ENCODE measurements at places on chromosomes 11 and 22. TPM values are rescaled to one million over a fixed set of nuclear protein-coding genes. Genes with fewer than 3 reads are reported as not detected.
A peak's percentile ranks its signal among the peaks of the same experiment; 100 is the strongest.

GRCh38 chr11:35723493-35723892 is 60.9 kb downstream of the TRIM44 start:
- H3K4me1 ChIP-seq: peaks cover 8% of the 10 kb centered on the region
- no peaks in the 10 kb centered on the region for H3K27me3 ChIP-seq
- H3K36me3 ChIP-seq: peaks cover 33% of the 10 kb centered on the region

GRCh38 chr11:90668502-90668901 is 445.7 kb upstream of the CHORDC1 start:
- no peak for DNase-seq
- no peaks in the 10 kb centered on the region for H3K36me3 ChIP-seq
- H3K27me3 ChIP-seq: no peaks in the 10 kb centered on the region
- no peak overlapping the region for H3K27ac ChIP-seq
- no peak overlapping the region for H3K4me3 ChIP-seq

DNA sequence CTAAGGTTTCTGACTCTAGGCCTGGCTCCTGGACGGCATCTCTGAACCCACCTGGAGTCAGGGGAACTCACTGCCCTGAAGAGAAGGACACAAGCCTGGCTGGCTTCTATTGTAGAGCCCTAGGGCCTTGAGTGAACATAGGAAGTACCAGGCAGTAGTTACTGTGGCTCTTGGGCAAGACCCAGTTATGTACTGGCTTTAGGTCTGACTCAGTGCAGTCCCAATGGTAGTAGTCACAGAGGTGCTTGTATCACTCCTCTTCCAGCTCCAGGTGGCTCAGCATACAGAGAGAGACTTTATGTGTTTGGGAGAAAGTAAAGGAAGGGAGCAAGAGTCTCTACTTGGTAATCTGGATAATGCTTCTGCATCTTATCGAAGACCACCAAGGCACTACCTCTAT is 13.9 kb upstream of the PAK1 start:
- H3K4me1 ChIP-seq: no peaks in the 10 kb centered on the region
- H3K36me3 ChIP-seq: no peaks in the 10 kb centered on the region
- DNase-seq: no peak
- H3K27me3 ChIP-seq: no peaks in the 10 kb centered on the region
- no peak overlapping the region for H3K27ac ChIP-seq

DNA sequence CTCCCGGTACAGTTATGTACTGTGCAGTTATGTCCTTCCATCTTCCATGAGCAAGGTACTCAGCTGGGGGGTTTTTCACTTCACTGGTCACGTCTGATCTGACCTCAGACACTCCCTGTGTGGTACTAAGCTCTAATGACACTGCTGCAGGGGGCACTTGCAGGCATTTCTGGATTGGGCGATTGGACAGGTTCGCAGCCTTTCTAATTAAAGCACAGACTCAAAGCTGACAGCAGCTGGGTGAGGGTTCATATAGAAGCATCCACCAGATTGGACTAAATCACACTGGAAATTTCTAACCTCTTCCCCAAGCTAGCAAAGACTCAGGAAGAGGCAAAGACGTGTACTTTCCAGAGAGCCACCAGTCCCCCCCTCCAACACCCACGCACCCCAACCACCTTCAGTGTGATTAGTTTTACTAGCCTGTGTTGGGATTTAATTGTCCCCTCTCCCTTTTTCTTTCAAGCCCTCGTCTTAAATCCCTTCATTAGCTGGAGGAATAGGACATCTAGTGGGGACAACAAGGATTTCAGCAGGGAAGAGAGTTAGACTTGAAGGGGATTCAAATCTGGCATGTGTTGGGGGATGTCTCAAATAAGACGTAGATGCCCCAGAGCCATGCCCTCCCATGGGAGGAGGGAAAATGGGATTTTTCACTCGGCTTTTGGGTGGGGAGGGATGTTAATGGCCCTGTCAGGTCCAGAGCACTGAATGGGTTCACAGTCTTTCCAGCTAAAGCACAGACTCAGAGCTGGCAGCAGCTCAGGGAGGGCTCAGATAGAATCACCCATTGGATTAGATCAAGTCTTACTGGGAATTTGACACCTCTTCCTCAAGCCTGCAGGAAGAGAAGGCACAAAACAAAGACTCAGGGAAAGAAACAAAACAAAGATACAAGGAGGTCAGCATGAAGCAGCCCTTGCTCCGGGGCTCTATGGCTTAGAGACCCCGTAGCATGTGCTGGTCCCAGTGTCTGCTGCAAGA is 10.9 kb downstream of the INS start:
- no peak overlapping the region for H3K4me3 ChIP-seq
- H3K27me3 ChIP-seq: peaks cover 59% of the 10 kb centered on the region
- H3K4me1 ChIP-seq: no peaks in the 10 kb centered on the region
- H3K36me3 ChIP-seq: no peaks in the 10 kb centered on the region
- DNase-seq: peak; percentile 52
- H3K27ac ChIP-seq: no peak overlapping the region

GRCh38 chr11:69320326-69320725 is 26.4 kb downstream of the MYEOV start:
- H3K27ac ChIP-seq: no peak overlapping the region
- no peaks in the 10 kb centered on the region for H3K27me3 ChIP-seq
- H3K4me1 ChIP-seq: peaks cover 7% of the 10 kb centered on the region
- no peak for DNase-seq
- H3K36me3 ChIP-seq: no peaks in the 10 kb centered on the region
- no peak overlapping the region for H3K4me3 ChIP-seq

GRCh38 chr22:47032091-47032943 is 269.9 kb downstream of the TBC1D22A start:
- H3K27me3 ChIP-seq: no peaks in the 10 kb centered on the region
- peaks cover 28% of the 10 kb centered on the region for H3K4me1 ChIP-seq
- peak overlapping the region; percentile 95 for H3K27ac ChIP-seq
- H3K4me3 ChIP-seq: peak overlapping the region; percentile 35
- DNase-seq: peak; percentile 54

- no peaks in the 10 kb centered on the region for H3K36me3 ChIP-seq
- no peaks in the 10 kb centered on the region for H3K4me1 ChIP-seq
- H3K27ac ChIP-seq: no peak overlapping the region
- no peaks in the 10 kb centered on the region for H3K27me3 ChIP-seq
- no peak for DNase-seq
Observed at GRCh38 chr11:61067782-61068446, 34.4 kb upstream of the CD5 start.

- H3K27ac ChIP-seq: peak overlapping the region; percentile 80
- peaks cover 69% of the 10 kb centered on the region for H3K4me1 ChIP-seq
- H3K36me3 ChIP-seq: peaks cover 15% of the 10 kb centered on the region
- no peak for DNase-seq
- no peak overlapping the region for H3K4me3 ChIP-seq
Observed at GRCh38 chr11:36011574-36011973, 67.7 kb downstream of the LDLRAD3 start.

DNA sequence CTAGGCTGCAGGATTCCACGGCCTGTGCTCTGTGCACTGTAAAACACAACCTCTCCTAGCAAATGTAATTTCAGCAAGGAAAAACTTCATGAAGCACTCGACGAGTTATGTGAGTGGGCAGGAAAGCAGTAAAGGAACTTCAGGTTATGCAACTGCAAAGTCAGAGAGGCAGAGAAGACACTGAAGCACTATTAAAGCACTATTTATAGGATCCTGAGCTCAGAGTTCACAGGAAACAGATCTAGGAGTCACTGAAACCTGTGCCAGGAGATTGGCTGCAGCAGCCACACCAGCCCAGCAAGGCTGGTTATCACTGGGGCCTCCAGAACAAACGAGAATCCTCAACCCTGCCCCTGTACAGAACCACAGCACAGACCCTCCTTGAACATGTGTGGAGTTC is 2.5 kb downstream of the SMIM35 start:
- no peaks in the 10 kb centered on the region for H3K36me3 ChIP-seq
- peak; percentile 45 for DNase-seq
- no peaks in the 10 kb centered on the region for H3K4me1 ChIP-seq

- H3K4me1 ChIP-seq: peaks cover 6% of the 10 kb centered on the region
- no peak overlapping the region for H3K27ac ChIP-seq
- no peak overlapping the region for H3K4me3 ChIP-seq
Observed at GRCh38 chr11:14300661-14301304, 58.2 kb downstream of the RRAS2 start.

SERPING1 gene
- total RNA-seq: 1.1 TPM

UBQLN3 gene
- not detected for total RNA-seq

LDHAL6A gene
- not detected for total RNA-seq

C11orf21 gene
- total RNA-seq: not detected

CABP4 gene
- not detected for total RNA-seq

Measured in MCF 10A (cell line).